ENCODE measurements at places on chromosomes 13 and 19.

DNA sequence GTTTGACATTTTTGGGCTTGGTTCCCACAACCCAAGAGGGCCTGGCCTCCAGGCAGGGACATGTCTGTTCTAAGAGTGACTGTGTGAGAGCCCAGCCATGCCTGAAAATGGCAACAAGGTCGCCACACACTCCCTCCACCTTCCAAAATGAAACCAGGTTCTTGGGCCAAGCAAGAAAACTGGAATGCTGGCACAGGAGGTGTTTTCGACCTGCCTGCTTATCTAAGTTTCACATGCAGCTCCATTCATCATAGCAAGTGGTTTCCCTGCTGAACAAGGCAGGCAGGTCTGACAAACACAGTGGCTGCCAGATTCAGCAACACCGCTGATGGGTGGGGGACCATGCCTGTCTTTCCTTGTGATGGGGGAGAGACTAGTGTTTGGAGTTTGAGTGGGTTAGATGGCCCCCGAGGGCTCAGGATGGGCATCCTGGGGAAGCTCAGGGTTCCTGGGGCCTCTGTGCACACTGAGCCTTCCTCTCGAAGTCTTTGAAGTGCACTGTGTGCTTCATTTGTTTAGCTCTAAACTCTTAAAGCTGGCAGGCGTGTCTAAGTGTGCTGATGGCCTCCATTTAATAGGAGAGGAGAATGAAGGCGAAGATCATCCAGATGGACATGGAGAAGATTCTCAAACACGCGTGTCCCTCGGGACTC is 17.9 kb upstream of the GAS6 start:
- DNase-seq: no peak

GRCh38 chr13:34257966-34258365 is 440.0 kb downstream of the RFC3 start:
- DNase-seq: no peak

DNA sequence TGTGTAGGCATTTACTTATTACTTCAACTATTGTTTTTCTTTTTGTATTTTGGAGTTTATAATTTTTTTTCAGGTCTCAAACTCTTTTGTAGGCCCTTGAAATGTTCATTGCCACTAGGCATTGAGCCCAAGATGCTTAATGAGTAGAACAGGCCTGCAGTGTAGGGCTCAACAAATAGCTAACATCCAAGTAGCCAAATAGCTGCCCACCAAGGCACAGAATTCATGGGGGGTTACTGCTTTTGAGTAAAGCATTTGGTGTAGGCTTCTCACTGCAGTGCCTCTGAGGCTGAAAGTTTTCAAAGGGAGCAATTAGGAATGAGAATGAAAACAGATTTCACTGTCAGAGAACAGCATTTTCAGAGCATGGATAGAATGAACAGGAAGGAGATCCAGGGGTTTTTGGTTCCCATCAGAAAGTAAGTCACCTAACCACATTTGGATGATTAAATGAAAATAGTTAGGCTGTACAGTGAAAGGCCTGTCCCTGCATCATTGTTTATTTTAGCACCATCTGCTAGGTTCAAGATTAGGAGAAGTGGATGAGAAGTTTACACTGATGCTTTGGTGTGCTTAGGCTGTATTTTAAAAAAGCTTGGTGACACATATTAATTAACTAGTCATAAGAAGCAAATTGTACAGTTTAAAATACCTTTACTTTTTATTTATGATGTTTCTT is 61.0 kb downstream of the EDNRB start:
- DNase-seq: no peak

DNA sequence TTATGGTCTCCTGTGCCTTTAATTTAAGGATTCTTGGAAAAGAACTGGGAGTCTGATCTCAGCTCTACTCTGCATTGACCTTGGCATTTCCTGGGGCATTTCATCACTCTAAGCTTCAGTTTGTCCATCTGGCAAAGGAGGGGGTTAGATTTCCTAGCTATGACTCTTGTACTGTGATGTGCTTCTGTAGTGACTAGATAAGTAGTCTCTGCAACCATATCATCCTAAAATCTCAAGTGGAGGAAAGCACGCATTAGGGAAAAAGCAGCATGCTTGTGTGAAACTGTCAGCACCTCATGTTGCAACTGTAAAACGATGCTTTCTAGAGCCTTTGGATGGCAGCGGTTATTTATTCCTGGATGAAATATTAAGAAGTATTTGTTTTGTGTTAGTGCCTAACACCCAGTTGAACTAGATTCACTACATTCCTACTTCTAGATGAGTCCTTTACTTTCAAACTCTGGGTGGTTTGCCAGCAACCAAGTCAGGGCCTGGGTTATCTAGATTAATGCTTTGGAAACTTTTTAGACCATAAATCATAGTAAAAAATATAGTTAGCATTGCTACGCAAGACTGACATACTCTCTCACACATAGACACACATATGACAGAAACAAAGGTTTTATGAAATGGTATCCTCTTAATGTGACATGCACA is 6.8 kb downstream of the WDFY2 start:
- DNase-seq: peak; percentile 92

GRCh38 chr19:44959691-44960090 is 4.5 kb downstream of the CLPTM1 start:
- DNase-seq: no peak

DNA sequence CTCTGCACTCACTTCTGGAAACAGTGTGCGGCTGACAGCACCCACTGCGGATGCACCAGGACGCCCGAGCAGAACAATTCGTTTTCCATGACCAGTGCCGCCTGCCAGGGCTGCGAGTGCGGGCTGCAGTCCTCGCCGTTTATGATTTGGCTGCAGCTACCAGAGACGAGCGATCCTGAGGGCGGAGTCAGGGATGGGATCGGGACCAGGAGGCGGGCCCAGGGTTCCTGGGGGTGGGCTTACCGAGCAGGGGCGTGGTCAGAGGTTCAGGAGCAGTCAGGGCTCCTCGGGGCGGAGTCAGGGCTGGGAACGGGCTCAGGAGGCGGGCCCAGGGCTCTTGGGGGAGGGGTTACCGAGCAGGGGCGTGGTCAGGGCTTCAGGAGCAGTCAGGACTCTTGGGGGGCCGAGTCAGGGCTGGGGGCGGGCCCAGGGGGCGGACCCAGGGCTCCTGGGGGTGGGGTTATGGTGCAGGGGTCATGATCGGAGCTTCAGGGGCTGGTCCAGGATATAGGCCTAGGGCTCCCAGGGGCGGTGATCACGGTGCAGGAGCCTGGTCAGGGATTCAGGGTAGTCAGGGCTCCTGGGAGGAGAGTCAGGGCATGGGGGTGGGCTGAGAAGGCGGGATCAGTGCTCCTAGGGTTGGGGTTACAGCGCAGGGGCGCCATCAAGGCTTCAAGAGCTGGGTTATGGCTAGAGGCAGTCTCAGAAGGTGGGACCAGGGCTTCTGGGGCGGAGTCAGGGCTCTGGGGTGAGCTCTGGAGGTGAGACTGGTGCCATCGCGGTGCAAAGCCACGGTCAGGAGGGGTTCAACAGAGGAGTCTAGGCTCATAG is 1.7 kb downstream of the KLK4 start:
- peak; percentile 60 for DNase-seq

- DNase-seq: no peak
These were observed 1484.6 kb downstream of the OLFM4 start for GRCh38 chr13:54513254-54513653.

DNA sequence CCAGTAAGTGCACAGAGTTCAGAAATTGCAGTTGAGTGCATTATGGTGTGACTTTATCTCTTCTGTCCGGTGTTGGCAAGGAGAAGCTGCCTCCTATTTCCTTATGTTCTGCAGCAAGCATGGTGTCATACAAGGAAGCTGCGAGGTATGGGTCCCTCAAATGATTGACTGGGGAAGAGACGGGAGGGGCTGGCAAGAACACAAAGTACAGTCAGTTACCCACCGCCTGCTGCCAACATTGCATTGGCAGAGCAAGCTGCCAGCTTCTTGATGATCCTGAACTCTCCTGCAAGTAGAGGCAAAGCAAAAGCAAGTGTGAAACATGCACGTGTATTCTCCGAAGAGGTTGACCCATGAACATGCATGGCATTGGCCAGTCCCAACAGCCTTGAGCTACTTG is 1013.6 kb downstream of the UQCRFS1 start:
- no peak for DNase-seq

DNA sequence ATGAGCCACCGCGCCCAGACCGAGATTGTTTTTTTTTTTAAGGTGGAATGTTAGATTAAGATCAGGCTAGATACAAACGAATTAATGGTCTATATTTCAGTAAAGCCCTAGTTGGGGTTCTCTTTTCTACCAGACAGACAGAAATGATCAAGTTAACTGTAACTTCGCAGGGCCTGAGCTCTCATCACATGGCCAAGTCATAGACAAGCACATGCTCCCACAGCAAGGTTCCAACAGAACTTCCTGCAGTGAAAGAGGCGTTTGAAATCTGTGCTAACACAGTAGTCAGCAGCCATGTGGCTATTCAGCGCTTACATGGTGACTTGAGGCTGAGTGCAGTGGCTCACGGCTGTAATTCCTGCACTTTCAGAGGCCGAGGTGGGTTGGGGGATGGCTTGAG is 34.7 kb upstream of the SEMA6B start:
- no peak for DNase-seq

GRCh38 chr13:35500144-35500543 is 23.7 kb upstream of the MAB21L1 start:
- DNase-seq: no peak

DNA sequence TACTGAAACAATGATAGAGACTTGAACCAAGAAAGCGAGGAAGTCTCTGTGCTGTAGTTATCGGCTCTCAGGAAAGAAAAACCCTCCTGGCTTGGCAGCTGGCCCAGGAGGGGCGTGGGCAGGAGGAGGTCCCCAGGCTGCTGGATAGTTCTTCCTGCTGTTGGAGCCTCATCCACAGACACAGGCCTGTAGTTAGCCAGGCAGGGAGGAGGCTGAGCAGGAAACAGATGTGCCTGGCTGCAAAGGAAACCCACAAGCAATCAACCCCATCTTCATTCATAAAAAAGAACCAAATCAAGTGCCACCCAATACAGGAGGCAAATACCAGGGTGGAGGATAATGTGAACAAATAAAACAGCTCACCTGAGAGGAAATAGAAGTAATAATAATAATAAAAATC is 86.2 kb downstream of the IRS2 start:
- DNase-seq: peak; percentile 81

- no peak for DNase-seq
These were observed 6.9 kb upstream of the AMER2 start for GRCh38 chr13:25179011-25179410.

- DNase-seq: no peak
These were observed 7.0 kb upstream of the GP6 start for GRCh38 chr19:55044771-55045716.

GRCh38 chr13:66563076-66563475 is 667.1 kb downstream of the PCDH9 start:
- DNase-seq: peak; percentile 15

GRCh38 chr19:55433292-55433691 is 9.8 kb downstream of the SHISA7 start:
- DNase-seq: no peak

DNA sequence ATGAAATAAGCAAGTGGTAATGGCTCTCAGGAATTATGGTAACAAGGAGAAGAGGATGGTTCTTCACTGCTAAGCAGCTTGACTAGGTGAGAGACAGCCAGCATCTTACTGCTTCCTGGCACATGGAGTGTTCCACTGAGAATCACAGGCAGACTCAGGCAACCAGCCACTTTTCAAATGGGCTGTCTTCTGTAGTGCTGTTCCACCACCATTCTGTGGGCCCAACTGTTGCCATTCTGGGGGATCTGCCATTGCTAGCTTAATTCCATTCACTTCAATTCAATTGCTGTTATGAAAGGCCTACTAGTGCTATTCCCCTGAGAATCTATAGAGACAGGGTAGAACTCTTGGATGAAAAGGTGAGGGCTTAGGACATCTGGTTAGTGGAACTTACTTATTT is 341.9 kb downstream of the KCNRG start:
- DNase-seq: no peak

DNA sequence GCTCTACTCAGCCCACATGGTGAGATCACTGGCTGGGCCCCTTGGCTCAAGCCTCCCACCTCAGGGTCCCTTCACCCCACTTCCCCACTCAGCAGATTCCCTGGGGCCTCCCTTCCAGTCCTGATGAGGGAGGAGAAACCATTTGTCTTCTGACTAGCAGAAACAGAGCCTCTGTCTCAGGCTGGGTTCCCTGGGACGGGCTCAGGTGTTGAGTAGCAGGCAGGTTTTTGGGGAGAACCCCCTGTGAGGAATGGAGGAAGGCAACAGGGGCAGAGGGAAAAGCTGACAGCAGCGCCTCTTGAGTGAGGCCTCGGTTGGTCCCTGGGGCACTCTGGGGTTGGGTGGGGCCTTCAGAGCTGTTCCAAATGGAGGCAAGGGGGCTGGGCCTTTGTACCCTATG is 452.2 kb downstream of the TSHZ3 start:
- no peak for DNase-seq

DNA sequence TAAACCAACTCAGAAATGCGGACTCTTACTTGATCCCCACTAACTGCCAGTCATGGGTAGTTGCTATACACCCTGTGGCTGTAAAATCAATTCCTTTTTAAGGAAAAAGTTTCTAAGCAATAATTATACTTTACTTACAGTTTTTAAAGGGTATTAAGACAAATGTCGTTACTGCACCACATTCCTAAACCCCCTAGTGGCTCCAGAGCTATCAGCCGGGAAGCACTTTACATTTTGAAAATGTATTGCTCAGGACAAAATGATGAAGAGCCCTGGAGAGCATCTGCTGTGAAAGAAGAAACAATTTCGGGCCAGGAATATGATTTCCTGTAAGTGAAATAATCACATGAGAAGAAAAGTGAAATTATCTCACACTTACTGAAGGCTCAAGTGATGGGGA is 36.7 kb downstream of the DCLK1 start:
- no peak for DNase-seq

GRCh38 chr13:50283017-50283416 is 267.8 kb downstream of the KCNRG start:
- no peak for DNase-seq

GRCh38 chr19:35897706-35898451 is 2.5 kb downstream of the NFKBID start:
- DNase-seq: no peak

DNA sequence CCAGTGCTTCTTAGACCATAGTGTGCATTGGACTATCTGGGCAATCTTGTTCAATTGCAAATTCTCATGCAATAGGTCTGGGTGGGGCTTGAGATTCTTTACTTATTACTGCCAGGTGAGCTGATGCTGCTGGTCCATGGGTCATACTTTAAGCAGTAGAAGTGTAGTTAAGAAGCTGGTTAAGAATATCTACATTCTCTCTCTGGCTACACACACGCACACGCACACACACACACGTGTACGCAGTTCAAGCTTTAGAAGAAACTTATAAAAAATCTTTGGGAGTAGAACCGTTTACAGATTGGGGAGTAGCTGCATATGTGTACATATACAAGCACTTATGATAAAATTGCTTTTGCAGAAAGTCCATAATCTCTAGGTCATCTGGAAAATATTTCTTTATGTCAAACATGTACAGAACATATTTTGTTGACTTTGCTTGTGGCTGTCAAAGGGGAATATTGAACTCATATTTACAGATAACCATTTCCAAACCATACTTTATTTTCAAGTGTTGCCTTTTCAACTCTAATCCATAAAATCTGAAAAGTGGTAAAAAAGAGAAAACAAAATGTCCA is 99.7 kb downstream of the GPC6 start:
- DNase-seq: no peak

- DNase-seq: no peak
These were observed 811.1 kb downstream of the DIAPH3 start for GRCh38 chr13:59352600-59352999.
